ENCODE measurements at places on chromosomes 4 and X. TPM values are rescaled to one million over a fixed set of nuclear protein-coding genes. Genes with fewer than 3 reads are reported as not detected.

PAGE2 gene
- total RNA-seq: not detected

PRDM5 gene
- total RNA-seq: 6.9 TPM

MTMR8 gene
- total RNA-seq: 0.82 TPM

STPG2 gene
- total RNA-seq: not detected

GPRIN3 gene
- total RNA-seq: 22.9 TPM

CDX4 gene
- not detected for total RNA-seq

C4orf36 gene
- total RNA-seq: not detected

NSG1 gene
- 4.1 TPM for total RNA-seq

KLF8 gene
- 0.99 TPM for total RNA-seq

FGF13 gene
- total RNA-seq: 27.4 TPM

KLHL13 gene
- 3.9 TPM for total RNA-seq

ATP2B3 gene
- not detected for total RNA-seq

MAP9 gene
- 2.0 TPM for total RNA-seq

CYLC1 gene
- total RNA-seq: not detected

TAF1 gene
- 34.8 TPM for total RNA-seq

DIPK2B gene
- total RNA-seq: 266 TPM

ZCCHC18 gene
- 1.1 TPM for total RNA-seq

BTC gene
- total RNA-seq: 0.39 TPM

FAM241A gene
- 14.6 TPM for total RNA-seq

NLGN3 gene
- 0.10 TPM for total RNA-seq

RBM46 gene
- not detected for total RNA-seq

SPIN2A gene
- not detected for total RNA-seq

BBS7 gene
- 11.1 TPM for total RNA-seq

KLHL34 gene
- total RNA-seq: not detected

NEXMIF gene
- total RNA-seq: under 0.01 TPM

SERPINA7 gene
- not detected for total RNA-seq

AADAT gene
- total RNA-seq: 2.2 TPM

IRS4 gene
- not detected for total RNA-seq

TSPAN7 gene
- 13.5 TPM for total RNA-seq

ATP8A1 gene
- total RNA-seq: 9.7 TPM

BST1 gene
- 88.9 TPM for total RNA-seq

PRKX gene
- total RNA-seq: 45.7 TPM

PABPC1L2A gene
- total RNA-seq: not detected

FHDC1 gene
- total RNA-seq: 0.88 TPM

SPANXA2 gene
- total RNA-seq: not detected

GPM6B gene
- 0.06 TPM for total RNA-seq

TLR8 gene
- total RNA-seq: not detected

ABCG2 gene
- 12.5 TPM for total RNA-seq

HOPX gene
- 1.8 TPM for total RNA-seq

MAGEA10 gene
- total RNA-seq: not detected

GLRA3 gene
- not detected for total RNA-seq
